Effector CD4-positive, alpha-beta T cell (primary cell): ENCODE measurements at places on chromosomes 11 and 22.

- no peak for DNase-seq
Measured at GRCh38 chr11:103499710-103500340, 390.6 kb downstream of the DYNC2H1 start.

GRCh38 chr22:27797520-27798391 lies 3.8 kb downstream of the MN1 start:
- no peak for DNase-seq

- no peak for DNase-seq
Measured at GRCh38 chr11:96658436-96658835, 268.6 kb downstream of the JRKL start.

GRCh38 chr11:69199583-69200315 lies 44.0 kb downstream of the SMIM38 start:
- no peak for DNase-seq

DNA sequence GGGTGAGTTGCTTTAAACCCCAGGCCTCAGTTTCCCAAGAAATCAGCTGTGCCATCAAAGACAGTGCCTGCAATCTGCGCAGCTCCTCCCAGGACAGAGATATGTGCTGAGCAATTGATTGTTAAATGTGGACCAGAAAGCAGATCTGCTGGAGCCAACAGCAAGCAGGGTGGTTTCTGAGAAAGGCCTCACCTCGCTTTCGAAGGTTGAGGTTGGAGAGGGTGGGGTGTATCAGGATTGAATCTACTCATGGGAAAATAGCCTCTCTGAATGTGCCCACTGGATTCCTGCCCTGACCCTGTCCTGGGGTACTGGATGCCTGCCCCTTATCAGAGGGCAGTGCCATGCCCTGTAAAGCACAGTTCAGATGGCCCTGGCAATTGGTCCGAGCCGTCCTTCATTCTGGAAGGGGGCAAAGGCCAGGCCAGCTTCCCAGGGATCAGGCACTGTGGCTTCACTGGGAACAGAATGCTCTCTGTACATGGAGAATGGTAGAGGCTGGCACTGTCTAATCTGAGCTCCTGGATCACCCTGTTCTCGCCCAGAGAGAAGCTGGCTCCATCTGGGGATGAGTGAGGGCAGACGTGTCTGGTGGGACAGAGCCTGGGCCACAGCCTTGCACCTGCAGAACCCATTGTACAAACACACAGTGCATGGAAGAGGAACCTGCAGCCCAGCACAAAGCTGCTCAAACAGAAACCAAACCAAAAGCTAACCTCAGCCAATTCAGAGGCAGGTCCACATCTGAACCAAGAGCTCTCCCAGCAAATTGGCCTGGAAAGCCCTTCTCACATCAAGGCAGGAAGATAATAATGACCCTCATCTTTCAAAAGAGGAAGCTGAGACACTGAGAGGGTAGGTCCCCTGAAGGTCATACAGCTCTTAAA lies 15.2 kb downstream of the DHCR7 start:
- DNase-seq: no peak

GRCh38 chr11:79564288-79564925 lies 123.6 kb upstream of the TENM4 start:
- no peak for DNase-seq

GRCh38 chr11:129295746-129296145 lies 79.9 kb upstream of the BARX2 start:
- DNase-seq: no peak

DNA sequence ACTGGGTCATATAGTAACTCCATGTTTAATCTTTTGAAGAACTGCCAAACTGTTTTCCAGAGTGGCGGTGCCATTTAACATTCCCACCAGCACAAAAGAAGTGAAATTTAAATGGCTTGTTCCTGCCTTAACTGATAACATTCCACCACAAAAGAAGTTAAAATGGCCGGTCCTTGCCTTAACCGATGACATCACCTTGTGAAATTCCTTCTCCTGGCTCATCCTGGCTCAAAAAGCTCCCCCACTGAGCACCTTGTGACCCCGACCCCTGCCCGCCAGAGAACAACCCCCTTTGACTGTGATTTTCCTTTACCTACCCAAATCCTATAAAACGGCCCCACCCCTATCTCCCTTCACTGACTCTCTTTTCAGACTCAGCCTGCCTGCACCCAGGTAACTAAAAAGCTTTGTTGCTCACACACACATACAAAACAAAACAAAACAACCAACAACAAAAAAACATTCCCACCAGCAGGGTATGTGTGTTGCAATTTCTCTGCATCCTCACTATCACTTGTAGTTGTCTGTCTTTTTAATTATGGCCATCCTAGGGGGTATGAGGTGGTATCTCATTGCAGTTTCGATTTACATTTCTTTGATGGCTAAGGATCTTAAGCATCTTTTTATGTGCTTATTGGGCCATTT lies 109.0 kb downstream of the FAR1 start:
- no peak for DNase-seq

GRCh38 chr11:77959434-77959833 lies 35.0 kb downstream of the INTS4 start:
- DNase-seq: no peak

DNA sequence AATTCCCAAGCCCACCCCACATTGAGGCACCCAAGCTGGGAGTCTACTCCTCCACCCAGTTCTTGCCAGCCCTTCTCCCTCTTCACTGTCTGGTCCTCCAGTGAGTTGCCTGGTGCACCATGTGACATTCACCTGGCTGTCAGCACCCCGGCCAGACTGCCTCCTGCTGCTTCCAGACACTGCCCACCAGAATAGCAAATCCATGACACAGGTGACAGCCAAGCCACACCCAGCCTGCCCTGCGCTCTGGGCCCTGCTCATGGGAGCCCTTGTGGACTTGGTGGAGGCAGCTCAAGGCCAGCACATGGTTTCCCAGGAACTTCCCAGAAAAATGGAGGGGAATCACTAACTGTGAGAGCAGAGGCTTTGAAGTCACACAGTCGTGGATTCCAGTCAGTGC lies 96.3 kb upstream of the CSNK2A3 start:
- no peak for DNase-seq

DNA sequence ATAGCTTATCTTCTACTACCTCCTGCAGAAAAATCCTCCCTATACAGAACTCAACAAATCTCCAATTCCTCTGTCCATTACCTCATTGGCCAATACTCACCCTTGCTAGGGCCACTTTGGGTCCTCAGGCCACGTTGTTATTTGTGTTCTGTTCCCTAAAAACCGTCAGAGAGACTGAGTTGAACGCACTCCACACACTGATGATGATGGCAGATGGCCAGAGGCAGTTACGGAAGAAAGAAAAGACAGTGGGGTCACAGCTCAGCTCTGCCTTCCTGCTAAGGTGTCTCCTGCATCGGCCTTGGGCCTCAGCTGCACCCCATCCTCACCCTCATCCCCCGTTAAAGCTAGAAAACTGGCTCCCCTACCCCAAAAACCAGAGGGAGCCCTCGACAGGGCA lies 66.2 kb downstream of the MICAL3 start:
- DNase-seq: no peak

DNA sequence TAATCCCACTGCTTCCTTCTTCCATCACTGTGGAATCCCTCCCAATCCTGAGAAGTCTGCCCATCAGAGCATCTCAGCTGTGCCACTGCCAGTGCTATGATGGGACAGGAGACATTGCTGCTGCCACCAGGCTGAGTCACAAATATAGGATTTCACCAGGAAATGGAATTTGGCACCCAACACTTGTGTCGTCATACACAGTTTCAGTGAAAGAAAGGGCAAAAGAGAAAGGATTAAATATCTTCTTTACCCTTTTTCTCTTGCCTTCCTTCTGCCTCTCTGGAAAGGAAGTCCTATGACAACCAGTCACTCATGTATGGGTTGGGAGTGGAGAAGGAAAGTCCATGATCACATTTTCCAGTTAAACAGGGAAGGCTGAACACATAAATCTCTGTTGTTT lies 133.4 kb downstream of the SPON1 start:
- no peak for DNase-seq

GRCh38 chr11:104968856-104969776 lies 742 bp upstream of the CASP4 start:
- DNase-seq: no peak

- no peak for DNase-seq
Measured at GRCh38 chr22:38972558-38972957, 9.6 kb upstream of the APOBEC3B start.
